ENCODE measurements at places on chromosomes 13 and 19.

DNA sequence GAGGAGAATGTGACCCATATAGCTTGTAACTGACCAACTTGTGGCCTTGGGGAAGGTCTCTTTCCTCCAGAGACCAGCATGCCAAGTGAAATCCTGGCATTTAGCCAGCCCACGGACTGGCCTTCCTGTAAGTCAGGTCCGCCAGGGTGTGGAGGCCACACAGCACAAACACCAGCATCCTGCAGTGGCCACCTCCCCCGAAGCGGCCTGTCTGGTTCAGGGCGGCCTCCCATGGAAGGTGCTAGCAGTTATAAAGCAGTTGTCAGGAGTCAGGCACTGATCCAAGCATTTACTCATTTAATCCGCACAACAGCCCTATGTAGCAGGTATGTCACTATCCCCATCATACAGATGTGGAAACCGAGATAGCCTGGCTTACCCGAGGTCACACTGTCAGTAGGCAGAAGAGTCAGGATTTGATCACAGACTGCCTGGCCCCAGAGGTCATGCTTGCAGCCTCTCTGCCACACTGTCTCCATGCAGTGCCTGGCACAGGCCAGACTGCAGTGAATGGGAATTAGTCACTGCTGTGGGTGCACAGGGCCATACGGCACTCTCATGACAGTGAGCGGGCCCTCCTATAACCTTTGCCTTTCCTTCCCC, 36.7 kb downstream of the CAPN12 start:
- DNase-seq: no peak

DNA sequence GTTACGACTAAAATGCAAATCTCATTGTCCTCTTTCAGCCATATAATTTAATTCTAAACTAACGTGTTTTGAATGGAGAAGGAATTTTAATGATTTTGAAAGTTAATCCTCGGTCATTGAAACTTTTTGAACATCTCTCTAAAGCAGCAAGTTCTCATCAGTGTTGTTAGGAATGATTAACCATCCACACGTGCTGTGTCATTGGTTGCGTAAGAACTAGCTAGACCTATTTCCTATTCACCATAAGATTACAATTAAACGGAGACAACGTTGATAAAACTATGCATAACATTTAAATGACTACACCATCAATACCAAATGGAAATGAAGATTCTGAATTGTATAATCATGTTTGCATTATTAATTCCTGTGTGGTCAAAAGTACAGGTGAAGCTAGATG, 155.6 kb upstream of the IRS2 start:
- DNase-seq: no peak

- DNase-seq: no peak
Observed at GRCh38 chr13:46598140-46598819, 45.3 kb downstream of the LRCH1 start.

DNA sequence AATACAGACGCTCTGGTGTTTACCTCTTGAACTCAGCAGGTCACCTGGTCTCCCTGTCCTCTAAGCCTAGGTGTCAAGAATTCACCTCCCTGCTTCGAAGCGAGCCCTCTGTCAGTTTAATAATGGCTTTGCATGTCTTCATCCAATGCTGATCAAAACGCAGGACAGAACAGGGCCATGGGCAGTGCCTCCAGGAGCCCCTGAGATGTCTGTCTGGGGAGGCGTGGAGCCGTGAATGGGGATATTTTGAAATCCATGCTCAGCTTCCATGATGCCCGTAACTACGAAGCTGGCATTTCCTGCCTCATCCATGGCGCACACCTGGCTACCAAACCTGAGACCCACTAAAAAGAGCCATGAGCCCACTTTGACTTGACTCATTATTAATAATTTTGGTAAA, 113.7 kb downstream of the RAB20 start:
- DNase-seq: no peak

GRCh38 chr13:114059946-114060860, 72.2 kb downstream of the RASA3 start:
- no peak for DNase-seq

GRCh38 chr19:16022681-16023080, 53.6 kb upstream of the TPM4 start:
- DNase-seq: no peak

- no peak for DNase-seq
Observed at GRCh38 chr13:77786695-77787287, 89.3 kb downstream of the SLAIN1 start.

GRCh38 chr19:10120538-10121189, 965 bp upstream of the EIF3G start:
- no peak for DNase-seq

GRCh38 chr13:32902874-32903273, 113.3 kb upstream of the KL start:
- DNase-seq: no peak

GRCh38 chr19:55383279-55384130, 587 bp downstream of the TMEM238 start:
- peak; percentile 72 for DNase-seq

DNA sequence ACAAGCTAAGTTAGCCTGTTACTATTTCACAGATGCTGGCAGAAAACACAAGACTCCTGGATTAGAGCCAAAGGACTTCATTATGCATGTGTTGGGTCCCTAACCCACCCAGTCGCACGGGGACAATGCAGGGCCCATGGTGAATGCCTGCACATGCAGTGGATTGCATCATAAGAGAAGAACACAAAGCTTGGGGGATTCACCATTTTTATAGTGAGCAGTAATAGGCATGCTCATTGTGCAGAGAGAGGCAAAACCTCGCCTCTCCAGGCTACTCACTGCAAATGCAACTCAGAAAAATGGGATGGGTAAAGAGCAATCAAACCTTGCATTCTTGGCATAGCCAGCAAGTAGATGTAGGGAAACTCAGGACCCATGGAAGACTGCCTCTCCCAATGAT, 115.8 kb downstream of the DIAPH3 start:
- DNase-seq: no peak

DNA sequence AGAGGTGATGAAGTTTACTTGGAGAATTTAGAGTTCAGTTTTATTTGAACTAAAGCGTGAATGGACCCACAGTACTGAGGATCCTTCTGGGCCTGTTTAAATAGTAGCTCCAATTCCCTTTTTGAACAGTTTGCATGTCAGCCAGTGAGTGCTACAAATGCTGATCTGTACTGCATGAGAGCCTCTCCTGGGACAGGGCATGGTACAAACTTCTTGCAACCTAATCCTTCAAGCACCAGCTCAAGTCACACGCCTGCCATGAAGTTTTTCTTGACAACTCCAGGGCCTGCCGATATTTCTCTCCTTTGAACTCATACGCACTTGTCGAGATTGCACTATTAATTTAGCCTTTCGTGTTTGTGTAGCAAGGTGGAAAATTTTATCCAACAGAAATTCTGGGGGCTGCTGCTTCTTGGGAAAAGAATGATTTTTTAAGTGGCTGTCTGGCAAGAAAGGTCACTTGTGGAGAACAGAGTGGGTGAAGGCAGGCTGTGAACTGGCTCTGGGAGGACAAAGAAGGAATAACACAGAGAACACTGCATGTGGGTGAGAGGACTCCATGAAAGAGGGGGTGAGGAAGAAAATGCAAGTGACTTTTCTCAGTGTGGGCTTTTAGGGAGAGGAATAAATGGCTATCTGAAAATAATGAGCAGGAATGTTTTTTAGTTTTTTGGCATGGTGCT, 192.5 kb downstream of the NDFIP2 start:
- no peak for DNase-seq

DNA sequence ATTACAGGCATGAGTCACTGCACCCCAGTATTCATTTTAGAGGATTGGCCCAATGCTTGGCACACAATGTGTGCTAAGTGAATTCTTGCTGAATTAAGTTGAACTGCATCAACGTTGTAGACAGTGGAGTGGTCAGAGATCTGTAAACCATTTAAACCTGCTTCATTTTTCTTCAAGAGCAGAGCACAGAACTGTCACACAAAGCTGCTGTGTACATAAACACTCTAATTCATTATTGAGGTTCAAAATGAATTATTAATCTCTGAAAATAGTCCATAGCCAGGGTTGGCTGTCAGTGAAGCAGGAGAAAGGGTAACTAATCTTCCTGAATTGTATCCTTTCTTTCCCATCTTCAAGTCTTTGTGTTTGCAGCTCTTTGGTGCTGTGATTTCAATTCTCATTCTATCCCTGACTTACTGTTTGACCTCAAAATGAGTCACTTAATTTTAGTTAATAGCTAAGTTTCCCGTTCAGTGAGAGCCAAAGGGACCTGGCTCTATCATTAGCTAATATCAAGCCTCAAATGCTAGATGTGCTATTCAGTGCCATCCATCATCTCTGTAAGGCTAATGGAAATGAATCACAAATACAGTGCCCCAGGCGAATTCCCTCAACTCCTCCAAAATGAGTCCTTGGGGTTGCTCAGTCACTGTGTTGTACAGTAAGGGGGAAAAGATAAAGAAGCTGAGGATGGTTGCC, 77.0 kb upstream of the TSC22D1 start:
- DNase-seq: no peak

DNA sequence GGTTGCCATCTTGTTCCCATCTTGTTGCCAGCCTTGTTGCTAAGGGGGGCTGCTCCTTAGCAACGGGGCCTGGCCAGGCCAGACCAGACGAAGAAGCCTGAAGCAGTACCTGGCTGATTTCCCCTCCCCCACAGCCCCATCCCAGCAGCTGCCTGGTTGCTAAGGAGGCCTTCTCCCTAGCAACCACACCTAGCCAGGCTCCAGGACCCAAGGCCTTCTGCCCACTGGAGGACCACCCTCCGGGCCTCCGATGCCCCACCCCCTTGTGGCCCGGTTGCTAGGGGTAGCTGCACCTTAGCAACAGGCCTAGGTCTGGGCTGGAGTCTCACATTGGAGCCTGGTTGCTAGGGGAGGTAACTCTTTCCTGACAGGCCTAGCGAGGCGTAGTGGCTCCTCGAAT, 3.9 kb downstream of the PRRG2 start:
- DNase-seq: peak; percentile 68

DNA sequence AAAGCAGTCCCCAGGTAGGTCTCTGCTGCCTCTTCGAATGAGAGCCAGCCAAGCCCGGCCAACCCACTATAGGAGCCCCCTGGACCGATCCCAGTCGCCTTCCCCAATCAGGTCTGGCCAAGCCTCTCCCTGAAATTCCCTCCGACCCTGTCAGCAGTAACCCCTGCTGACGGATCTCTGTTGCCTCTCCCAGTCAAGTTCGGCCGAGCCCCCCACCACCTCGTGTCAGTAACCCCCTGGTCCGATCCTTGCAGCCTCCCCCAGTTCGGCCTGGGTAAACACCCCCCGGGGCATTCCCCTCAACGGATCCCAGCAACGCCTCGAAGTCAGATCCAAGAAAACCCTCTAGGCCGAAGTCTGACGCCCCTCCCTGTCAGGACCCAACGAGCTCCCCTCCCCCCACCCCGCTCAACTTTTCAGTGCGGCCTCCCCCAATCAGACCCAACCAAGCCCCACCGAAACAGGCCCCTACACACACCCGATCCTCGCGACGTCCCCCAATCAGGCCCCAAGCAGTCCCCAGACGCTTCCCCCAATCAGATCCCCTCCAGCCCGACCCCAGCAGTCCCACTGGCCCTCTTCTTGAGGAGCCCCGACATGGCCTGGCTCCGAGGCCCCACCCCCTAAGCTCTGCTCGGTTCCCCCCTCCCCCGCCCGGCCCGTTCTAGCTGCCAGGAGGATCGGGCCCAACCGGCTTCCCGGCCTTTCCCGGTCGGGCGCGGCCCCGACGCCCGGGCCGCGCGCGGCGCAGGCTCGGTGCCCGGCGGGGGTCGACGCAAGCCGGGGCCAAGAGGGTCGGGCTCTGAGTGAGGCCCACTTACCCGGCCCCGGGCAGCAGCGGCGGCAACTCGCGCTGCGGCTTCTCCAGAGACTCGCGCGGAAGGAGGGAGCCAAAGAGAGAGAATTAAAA, 1.8 kb downstream of the TNPO2 start:
- DNase-seq: peak; percentile 81

- DNase-seq: no peak
Observed at GRCh38 chr13:109180905-109181425, 551.6 kb downstream of the MYO16 start.

DNA sequence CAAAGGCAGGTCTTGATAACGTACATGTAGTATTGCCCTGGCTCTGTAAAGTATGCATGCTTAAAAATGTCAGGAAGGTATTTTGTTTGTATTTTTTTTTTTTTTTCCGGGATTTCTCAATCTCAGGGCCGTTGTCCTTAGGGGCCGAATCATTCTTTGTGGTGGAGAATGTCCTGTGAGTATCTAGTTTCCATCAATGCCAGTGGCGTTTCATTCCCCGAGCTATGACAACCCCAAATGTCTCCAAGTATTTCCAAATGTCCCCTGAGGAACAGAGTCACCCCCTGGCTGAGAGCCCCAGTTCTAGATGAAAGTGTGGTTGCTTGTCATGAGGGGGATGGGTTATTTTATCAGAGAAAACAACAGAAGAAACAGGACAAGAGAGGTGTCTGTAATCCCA, 68.7 kb downstream of the ACSBG2 start:
- no peak for DNase-seq

DNA sequence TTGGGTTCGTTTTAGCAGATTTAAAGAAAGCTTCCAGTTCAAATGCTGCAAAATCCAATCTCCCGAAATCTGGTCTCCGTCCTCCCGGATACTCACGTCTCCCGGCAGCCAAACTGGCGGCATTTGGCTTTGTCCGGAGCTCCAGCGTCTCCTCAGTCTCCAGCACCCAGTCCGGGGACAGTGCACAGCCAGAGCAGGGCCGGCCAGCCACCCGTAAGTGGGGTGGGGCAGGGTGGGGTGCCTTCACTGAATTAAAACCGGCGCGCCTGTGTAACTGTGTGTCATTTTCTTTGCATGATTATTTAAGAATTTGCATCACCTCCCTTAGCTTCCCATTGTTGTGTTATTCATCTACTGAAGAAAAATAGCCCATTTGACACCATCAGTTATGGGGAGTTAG, 280.6 kb downstream of the MTUS2 start:
- no peak for DNase-seq

DNA sequence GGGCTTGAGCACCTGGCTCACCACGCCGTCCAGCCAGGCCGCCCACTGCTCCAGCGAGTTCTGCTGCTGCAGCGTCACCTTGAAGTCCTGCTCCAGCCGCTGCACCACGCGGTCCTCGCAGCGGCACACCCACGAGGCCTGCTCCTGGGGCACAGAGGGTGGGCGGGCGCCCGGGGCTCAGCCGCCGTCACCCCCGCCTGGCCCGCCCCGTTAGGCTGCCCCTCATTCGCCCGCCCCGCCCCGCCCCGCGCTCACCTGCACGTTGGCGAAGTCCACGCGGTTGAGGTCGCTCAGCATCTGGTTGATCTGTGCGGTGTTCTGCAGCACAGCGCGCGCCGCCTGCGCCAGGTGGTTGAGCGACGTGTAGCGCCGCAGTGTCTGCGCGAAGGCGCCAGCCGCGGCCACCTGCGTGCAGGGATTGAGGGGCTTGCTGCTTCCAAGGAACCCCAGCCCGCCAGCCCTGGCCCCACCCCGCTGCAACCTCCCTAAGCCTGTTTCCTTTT, 11.3 kb downstream of the DCAF15 start:
- DNase-seq: no peak

Measured in nephron progenitor cell (in vitro differentiated cells).